ENCODE measurements at places on chromosomes 4 and X.

GRCh38 chrX:114582698-114583395, 1.0 kb upstream of the HTR2C start:
- no peak for DNase-seq

DNA sequence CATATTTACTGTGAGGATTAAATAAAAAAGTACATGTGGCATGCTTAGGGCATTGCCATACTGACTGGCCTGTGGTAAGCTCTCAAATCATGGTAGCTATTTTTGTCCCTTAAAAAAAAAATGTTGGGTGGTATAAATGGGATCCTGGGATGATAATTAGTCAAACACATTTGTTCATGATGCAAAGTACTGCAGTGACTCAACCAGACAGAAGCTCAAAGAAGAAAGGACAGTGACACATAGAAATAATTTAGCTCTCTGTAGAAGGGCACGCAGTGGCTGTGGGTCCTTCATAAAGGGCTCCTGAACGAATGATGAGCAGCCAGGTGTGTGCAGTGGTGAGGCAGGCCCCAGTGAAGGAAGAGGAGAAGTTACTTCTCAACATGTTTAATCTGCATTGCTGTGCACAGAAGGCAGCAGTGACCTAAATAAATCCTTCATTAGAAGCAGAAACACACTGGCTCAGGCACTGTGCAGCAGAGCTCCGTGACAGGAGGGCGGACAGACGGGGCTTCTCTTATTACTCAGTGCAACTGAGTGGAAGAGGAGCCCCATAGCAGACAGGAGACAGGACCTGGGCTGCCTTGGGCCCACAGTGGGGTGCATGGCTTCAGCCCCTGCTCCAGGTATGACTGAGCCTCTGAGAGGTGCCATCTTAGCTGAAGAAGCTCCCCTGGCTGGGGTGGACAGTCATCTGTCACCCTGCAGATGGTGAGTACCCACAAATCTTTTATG, 20.3 kb downstream of the HS3ST1 start:
- no peak for DNase-seq

DNA sequence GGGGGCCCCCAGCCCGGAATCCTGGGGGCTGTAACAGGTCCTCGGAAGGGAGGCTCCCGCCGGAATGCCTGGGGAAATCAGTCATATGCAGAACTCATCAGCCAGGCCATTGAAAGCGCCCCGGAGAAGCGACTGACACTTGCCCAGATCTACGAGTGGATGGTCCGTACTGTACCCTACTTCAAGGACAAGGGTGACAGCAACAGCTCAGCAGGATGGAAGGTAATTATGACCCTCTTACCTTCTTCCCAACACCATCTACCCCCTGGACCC, 1.0 kb downstream of the FOXO4 start:
- no peak for DNase-seq

DNA sequence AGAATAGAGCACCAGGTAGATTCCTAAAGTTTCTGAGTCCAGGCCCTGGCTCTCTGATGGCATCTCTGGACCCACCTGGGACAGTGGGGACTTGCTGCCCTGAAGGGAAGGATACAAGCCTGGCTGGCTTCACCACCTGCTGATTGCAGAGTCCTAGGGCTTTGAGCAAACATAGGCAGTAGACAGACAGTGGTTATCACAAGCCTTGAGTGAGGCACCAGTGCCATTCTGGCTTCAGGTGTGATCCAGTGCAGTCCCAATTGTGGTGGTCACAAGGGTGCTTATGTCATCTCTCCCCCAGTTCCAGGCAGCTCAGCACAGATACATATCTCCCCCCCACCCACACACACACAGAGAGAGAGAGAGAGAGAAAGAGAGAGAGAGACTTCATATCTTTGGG, 6.6 kb upstream of the PRRG3 start:
- no peak for DNase-seq
